ENCODE measurements at places on chromosomes 6 and 20.

DNA sequence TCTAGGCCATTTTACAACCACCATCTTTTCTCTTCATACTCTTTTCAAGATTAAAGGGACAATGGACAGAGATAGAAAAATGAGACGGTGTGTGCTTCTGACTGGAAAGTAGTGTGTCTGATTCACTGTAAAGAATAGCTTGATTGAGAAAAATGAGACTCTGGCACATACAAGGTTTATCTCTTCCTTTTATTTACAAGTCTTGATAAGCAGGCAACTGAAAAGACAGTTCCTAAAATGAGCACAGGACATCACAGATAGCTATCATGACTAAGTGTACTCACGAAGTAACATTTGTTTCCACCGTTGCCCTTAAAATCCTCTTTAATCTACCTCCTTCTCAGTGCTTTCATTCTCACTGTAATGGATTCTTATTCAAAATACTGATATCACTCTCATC is 383.0 kb downstream of the TBC1D32 start:
- no peak for DNase-seq

DNA sequence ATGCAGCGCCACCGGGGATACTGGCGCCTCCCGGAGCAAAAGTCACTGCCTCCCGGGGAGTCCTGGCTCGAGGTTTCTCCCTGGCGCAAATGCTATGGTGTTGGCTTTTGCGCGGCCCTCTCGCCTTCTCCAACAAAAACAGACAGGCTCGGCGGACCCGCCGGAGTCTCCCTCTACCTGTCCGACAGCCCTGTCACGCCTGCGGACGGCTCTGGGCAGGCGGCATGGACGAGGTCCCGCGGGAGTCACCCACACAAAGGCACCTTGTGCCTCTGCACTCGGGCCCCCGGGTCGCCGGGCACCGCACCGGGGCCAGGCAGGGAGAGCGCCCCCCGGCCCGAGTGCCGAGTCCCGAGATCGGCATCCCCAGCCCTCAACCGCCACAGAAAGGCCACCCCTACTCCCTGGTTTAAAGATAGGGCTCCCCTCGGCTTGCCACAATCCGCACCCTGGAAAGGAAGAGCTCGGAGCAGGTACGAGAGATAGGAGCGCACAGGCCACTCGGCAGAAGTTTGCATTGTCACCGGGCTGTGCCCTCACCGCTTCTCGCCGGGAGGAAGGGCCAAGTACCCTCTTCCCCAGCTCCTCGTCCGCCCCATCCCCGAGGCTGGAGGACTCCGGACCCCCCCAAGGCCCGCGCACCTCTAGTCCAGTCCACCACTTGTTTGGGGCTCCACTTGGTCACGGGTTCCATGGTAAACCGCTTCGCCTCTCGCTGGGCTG is 903 bp downstream of the CNKSR3 start:
- DNase-seq, result no peak

DNA sequence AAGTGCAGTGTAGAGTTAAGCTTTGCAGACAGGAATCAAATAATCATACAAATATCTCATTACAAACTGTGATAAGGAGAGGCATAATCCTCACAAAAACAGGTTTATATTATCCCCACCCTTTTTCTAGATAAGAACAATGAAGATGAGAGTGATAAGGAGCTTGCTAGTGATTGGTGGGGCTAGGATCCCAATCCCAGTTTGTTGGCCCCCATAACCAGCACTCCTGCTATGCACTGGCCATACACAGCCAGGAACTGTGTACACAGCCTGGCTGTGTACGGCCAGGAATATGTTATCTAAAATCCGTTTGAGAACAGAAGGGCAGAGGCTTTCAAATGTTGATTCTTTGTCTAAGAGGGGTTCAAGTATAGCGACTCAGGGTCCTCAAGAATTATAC is 180.6 kb downstream of the EYA2 start:
- DNase-seq, result no peak

DNA sequence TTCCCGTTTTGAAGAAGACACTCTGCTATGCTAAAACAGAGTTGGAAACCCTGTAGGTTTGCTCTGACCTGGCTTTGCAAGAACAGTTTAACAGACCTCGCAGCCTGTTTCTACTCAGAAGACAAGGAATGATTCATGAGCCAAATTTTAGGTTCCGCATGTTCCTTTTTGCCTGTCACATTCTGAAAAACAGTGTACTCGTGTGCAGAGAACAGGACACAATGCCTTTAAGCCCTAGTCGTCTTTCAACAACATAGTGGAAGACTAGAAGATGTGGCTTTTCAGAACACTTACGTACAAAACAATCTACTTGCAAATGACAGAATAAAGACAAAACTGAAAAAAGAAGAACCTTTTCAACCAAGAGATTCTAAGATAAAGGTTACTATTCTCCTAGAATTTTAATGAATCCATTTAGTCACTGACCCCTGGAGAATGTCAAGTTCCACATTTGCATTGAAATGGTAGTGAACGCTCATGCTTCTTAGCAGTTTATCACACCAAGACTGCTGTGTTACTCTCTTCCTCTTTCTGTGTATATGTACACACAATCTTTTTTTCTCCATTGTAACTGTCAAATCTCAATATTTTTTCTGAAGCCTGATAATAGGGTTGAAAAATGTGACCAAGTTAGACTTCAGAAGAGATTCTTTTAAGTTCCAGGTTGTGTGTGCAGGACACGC is 220.7 kb upstream of the NRSN1 start:
- no peak for DNase-seq

- no peak for DNase-seq
These were observed 28.9 kb upstream of the MTRF1L start for GRCh38 chr6:153031335-153031955.

DNA sequence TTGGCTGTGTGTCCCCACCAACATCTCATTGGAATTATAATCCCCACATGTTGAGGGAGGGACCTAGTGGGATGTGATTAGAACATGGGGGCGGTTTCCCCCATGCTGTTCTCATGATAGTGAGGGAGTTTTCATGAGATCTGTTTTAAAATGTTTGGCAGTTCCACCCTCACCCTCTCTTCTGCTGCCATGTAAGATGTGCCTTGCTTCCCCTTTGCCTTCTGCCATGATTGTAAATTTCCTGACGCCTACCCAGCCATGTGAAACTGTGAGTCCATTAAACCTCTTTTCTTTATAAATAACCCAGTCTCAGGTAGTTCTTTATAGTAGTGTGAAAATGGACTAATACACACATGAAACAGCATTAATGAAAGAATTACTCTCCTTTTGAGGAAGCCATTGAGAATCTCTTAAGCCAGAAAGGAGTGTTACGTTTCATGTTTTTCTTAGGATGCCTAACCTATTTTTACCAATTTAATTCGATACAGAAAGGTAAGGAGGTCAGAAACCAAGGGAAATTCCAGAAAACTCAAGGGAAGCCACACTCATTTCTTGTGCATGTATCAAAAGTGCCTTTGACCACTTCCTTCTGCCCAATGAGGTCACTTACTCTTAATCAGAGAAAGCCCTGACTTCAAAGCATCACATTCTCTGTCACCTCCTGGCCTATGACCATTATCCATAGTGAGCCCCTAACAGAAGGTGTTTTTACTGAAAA is 24.7 kb upstream of the HINT3 start:
- DNase-seq, result no peak

- no peak for DNase-seq
These were observed 371.1 kb upstream of the POU3F2 start for GRCh38 chr6:98463038-98464000.

- no peak for DNase-seq
These were observed 7.5 kb downstream of the BTN3A2 start for GRCh38 chr6:26372308-26373144.
